ENCODE measurements at places on chromosomes 5 and 9.

GRCh38 chr5:100697970-100698369 is 162.8 kb downstream of the FAM174A start:
- no peak for DNase-seq

DNA sequence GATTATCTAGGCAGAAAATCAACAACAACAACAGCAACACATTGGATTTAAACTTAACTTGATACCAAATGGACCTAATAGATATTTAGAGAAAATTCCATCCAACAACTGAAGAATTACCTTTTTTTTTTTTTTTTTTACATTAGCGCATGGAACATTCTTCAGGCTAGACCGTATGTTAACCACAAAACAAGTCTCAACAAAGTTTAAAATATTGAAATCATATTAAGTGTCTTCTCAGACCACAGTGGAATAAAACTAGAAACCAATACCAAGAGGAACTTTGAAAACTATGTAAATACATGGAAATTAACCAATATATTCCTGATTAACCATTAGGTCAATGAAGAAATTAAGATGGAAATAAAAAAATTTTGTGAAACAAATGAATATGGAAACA is 315.8 kb downstream of the CSNK1G3 start:
- DNase-seq: no peak

DNA sequence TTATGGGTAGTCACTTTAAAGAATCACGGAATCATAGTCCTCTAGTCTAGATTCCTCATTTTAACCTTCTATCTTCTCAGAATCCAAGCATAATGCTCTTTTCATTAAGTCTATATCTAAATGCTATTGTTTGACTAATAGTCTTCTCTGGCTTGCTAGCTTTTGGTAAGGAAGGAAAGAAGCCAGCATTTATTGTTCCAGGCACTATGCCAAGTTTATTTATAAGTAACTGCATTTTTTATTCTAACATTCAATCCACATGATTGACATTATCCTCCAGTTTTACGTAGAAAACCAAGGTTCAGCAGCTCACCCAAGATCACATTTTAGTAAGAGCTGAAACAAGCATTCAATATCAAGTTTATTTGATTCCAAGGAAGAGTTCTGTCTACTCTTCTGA is 254.2 kb downstream of the SAXO1 start:
- DNase-seq: no peak

- DNase-seq: no peak
These were observed 8.1 kb upstream of the ZBTB43 start for GRCh38 chr9:126796758-126797157.

GRCh38 chr5:10306806-10307205 is 896 bp downstream of the CMBL start:
- DNase-seq: no peak
